ENCODE measurements at places on chromosomes 13 and 19. TPM values are rescaled to one million over a fixed set of nuclear protein-coding genes. Genes with fewer than 3 reads are reported as not detected.

GRCh38 chr13:45943120-45943519 is 91.6 kb upstream of the SIAH3 start:
- DNase-seq, result no peak

The IGLON5 gene
- 1.1 TPM for total RNA-seq

DNA sequence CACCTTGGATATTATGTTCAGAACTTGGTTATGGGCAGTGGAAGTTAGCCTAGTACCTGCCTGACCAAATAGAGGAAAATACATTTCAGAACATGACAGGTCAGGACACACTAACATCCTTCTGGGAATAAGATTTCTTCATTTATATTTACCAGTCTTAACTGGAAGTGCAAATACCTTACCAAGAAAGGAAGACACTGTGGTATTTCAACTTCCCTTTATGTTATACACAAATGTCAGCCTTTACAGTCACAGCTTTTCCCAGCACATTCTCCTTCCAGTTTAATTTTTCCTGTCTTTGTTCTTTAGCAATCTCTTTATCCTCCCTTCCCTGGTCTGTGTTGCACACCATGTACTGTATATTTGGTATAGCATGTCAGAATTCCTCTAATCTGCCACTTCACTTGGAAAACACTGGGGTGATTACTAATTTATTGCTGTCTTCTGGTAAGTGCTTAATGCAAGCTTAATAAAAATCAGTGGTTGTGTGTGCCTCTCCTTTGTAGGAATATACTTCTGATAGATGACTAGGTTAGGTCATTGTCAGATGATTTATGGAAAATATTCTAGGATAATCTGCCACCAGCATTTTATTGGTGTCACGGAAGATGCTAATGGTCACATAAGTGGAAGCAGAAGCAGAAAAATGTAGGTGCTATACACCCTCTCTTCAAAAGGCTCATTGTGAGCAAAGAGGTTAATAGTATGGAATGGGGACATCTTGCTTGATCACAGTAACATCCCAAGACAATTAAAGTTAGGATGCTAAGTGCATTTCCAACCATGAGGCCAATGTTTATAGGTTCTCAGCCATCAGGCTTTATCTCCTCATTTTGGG is 124.3 kb upstream of the STARD13 start:
- DNase-seq, result no peak

- DNase-seq, result peak; percentile 69
Observed at GRCh38 chr19:7678971-7679751, 1.5 kb upstream of the TRAPPC5 start.

GRCh38 chr19:44848036-44848811 is 2.1 kb downstream of the NECTIN2 start:
- DNase-seq, result no peak

GRCh38 chr13:44668688-44669087 is 92.6 kb upstream of the TSC22D1 start:
- DNase-seq, result no peak

- no peak for DNase-seq
Observed at GRCh38 chr13:29802621-29803020, 47.8 kb downstream of the UBL3 start.

GRCh38 chr13:81409284-81409683 is 1068.4 kb upstream of the SPRY2 start:
- DNase-seq, result no peak

- DNase-seq, result no peak
Observed at GRCh38 chr19:14826006-14826405, 9.0 kb downstream of the OR7A5 start.

DNA sequence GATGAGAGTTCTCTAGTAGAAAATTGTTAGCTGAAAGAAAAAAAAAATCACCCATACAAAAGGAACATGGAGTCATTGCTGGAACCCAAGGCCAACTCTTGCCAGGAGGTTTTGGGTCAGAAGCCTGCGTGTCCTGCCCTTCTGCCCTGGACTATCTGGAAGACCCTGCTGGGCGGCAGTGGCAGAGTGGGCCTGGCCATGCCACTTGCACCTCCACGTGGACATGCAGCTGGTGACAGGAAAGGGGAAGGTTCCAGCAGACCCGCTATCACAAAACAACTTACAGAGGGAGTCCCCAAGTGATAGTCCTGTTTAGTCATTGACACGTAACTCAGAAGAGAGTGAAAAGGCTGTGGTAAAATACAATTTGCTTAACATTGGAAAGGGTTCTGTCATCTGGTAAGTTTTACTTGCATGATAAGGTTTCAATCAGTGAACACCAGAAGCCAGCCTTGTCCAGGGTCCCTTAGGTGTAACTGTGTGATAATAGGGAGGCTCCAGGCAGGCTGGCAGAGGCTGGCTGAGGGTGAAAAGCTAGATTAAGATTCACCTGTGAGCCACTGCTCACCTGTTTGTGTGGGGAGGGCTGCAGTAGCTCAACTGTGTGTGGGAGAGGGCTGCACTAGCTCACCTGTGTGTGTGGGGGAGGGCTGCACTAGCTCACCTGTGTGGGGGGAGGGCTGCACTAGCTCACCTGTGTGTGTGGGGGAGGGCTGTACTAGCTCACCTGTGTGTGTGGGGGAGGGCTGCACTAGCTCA is 47.8 kb downstream of the COL4A2 start:
- no peak for DNase-seq

DNA sequence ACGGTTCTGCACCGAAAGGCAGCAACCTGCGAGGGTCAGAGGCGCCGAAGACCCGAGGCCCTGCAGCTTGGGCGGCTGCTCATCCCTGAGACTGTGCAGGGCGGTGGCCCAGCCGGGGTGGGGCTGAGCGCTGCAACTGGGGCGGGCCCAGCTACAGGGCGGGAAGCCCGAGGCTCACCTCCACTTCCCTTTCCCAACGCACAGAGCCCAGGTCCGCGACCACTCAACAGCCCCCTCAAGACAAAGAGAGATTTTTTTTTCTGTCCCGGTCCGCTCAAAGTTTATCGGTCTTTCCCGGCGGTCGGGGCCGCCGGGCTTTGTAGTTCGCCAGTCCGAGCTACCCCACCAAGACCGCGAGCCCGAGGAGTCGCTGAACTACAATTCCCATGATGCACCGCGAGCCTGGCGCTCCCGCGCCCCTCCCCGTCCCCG is 573 bp downstream of the KATNAL1 start:
- DNase-seq, result peak; percentile 94

The LILRA1 gene
- total RNA-seq, result not detected

DNA sequence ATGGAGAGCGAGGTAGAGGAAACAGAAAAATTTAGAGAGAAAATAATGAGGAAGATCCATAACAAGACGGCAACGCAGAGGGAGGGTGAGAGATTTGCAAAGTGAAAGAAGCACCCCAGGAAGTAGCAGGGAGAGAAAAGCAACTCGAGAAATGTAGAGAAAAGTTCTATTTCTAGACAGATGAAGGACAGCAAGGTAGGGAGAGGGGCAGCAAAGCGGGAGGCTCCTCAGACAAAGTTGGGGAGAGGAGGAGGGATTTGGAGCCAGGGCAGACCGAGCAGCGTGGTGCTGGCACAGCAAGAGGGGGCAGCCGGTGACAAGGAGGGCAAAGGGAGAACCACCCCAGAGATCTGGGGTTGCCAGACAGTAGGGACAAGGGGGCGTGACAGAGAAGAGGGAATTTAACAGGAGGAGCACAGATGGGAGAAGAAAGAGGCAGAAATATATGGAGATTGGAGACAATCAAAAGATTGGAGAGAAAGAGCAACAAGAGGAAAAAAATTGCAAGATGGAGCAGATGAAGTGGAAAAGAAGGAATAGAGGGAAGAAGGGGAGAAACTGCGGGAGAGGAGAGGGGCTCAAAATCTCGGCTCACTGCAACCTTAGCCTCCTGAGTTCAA is 989 bp downstream of the ZNF766 start:
- no peak for DNase-seq

GRCh38 chr19:16611121-16611520 is 16.9 kb downstream of the MED26 start:
- DNase-seq, result no peak

DNA sequence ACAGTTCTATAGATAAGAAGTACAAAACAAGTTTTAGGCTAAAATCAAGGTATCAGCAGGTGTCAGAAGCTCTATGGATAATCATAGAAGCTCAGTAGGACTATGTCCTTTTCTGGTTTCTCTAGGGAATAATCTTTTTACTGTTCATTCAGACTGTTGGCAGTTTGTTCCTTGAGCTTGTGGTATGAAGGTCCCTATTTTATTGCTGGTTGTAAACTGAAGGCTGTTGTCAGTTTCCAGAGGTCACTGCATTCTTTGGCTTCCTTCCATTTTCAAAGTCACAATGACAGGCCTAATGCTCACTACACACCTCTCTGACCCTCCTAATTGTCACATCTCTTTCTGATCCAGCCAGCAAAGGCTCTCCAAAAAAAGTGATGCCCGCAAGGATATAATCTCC is 337.9 kb upstream of the EDNRB start:
- no peak for DNase-seq

- DNase-seq, result no peak
Observed at GRCh38 chr19:5753743-5754142, 30.8 kb downstream of the PRR22 start.

DNA sequence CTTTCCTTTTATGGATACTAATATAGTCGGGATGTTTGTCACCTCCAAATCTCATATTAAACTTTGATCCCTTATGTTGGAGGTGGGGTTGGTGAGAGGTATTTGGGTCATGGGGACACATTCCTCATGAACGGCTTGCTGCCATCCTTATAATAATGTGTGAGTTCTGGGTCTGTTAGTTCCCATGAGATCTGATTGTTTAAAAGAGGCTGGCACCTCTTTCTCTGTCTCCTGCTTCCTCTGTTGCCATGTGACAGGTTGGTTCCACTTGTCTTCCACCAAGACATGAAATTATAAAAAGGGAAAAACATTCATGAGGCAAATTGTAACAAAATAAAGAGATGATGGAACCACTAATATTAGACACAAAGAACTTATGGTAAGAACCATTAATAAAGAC is 107.8 kb upstream of the ATXN8OS start:
- DNase-seq, result no peak

- DNase-seq, result peak; percentile 77
Observed at GRCh38 chr19:6590827-6591319, at the start of gene CD70. TSS of gene CD70 (minus strand) at chr19:6591150. CDS start at chr19:6591002, 148 bp downstream.

The PTPRH gene
- total RNA-seq, result not detected

DNA sequence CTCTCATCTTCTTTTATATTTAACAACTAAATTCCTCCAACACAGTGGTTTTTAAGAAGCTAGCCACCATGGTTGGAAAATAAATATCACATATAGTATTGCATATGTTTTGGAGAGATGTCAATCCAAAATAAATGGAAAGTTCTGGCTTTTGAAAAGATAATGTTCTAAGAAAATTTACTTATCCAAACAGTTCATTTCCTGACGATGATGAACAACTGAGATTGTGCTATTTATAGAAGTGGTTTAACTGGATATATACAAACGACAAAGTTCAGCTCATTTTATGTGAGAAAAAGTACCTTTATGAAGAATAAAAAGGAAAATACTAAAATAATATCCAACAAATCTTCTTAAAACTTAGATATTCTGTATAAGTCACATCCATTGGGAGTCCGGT is 174.7 kb downstream of the MZT1 start:
- no peak for DNase-seq

The NDUFA7 gene
- total RNA-seq, result 59.4 TPM

DNA sequence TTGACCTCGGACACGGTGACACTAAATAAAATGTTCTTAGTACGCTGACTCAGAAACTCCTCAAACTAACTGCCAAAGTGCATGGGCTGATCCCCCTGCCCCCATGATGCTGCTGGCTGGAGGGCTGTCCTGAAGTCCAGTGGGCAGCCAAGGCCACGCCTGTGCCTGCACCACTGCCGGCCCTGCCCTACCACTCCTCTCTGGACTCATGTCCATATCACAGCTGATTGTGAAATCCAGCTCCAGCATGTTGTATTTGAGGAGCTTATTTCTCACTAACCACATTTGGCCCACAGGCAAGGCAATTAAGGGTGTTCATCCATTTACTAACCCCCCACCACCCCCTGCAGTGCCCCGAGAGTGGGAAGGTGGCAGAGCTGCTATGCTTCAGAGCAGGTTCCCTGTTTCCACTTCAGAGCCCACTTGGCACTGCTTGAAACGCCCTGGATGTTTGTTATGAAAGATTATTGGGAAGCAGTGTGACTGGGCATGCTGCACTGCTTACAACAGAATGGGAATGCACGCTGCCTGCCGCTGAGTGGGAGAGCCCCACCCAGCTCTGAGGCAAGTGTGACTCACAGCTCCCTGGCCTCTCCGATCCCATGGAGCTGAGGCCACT is 114.0 kb downstream of the UQCRFS1 start:
- no peak for DNase-seq

The IL12RB1 gene
- total RNA-seq, result 13.4 TPM

DNA sequence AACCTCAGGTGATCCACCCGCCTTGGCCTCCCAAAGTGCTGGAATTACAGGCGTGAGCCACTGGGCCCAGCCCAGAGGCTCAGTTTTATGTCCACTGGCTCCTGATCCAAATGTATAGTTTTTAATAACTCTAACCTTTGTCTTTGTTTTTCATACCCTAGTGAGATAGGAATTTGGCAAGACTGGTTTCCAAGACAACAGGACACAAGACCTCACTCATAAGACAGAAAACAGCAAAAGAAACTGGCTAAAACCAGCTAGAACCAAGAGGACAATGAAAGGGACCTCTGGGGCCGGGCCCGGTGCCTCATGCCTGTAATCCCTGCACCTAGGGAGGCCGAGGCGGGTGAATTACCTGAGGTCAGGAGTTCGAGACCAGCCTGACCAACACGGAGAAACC is 27.6 kb downstream of the CPT1C start:
- DNase-seq, result no peak

DNA sequence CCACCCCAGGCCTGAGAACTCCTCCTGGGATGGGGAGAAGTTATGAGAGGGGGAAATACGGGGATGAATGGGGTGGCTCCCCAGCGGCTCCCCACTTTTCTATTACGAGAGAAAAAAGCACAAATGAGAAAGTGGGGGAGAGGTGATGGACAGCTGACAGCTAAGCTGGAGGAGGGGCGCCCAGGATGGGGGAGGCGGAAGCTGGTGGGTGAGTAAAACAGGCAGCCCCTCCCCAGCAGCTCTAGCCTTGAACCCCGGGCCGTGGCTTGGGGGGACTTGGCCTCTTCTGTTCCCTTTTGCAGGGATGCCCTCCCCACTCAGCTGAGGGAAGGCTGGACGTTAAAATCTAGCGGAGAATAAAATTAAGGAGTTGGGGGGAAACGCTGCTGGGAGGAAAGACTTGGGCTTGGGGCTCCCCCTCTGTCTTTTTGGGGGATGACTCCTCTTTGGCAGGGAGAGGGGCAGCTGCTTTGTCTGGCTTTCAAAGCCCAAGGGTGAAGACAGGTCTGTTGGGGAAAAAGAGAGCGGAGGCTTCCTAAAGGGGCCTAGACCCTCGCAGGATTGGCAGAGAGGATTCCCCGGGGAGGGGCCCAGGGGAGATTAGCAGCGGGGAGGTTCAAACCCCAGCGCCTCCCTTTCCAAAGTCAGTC is 1.4 kb upstream of the SAMD1 start:
- DNase-seq, result peak; percentile 56

GRCh38 chr13:94198681-94199080 is 280.8 kb downstream of the DCT start:
- DNase-seq, result no peak

GRCh38 chr13:85194482-85194881 is 604.7 kb downstream of the SLITRK6 start:
- no peak for DNase-seq

Data from activated T-cell treated with anti-CD3 and anti-CD28 coated beads, Interleukin-2, amount 50 U/mL, for 72 hours (primary cell).